Stimulated activated CD4-positive, alpha-beta T cell treated with anti-CD3 and anti-CD28 coated beads, Interleukin-12 subunit alpha, Interleukin-12 subunit beta, amount 100 ng/mL, for 24 hours (primary cell): ENCODE measurements at places on chromosomes 2 and 18.
A peak's percentile ranks its signal among the peaks of the same experiment; 100 is the strongest.

DNA sequence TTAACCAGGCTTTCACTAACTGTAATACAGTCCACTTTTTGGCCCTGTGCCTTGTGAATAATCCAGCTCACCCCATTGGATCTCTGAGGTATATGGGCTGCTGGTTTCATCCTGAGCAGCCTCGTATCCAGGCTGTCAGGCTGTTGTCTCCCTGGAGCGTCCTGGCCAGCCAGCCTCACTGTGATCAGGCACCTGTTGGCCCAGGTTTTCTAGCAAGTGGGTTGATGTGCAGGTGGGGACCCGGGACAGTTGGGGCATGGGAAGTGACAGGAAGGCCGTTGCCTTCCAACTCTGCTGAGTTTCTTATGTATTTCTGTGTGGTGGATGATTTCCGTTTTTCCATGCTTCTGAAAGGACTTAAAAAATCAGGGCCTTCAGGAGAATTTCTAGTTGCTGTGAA is 132.4 kb downstream of the ACOXL start:
- DNase-seq, result no peak

- DNase-seq, result no peak
Measured at GRCh38 chr2:133829450-133830020, 261.3 kb upstream of the NCKAP5 start.

- DNase-seq, result no peak
Measured at GRCh38 chr18:60556326-60556725, 183.8 kb upstream of the MC4R start.

DNA sequence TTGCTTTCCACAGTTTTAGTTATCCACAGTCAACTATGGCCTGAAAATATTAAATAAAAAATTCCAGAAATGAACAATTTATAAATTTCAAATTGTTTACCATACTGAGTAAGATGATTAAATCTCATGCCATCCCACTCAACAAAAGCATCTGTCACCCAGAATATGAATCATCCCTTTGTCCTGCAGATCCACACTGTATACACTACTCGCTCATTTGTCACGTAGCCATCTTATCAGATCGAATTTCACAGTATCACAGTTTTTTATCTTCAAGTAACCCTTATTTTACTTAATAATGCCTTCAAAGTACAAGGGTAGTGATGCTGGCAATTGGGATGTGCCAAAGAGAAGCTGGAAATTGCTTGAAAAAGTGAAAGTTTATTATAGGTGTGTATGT is 291.8 kb upstream of the LRATD1 start:
- no peak for DNase-seq

DNA sequence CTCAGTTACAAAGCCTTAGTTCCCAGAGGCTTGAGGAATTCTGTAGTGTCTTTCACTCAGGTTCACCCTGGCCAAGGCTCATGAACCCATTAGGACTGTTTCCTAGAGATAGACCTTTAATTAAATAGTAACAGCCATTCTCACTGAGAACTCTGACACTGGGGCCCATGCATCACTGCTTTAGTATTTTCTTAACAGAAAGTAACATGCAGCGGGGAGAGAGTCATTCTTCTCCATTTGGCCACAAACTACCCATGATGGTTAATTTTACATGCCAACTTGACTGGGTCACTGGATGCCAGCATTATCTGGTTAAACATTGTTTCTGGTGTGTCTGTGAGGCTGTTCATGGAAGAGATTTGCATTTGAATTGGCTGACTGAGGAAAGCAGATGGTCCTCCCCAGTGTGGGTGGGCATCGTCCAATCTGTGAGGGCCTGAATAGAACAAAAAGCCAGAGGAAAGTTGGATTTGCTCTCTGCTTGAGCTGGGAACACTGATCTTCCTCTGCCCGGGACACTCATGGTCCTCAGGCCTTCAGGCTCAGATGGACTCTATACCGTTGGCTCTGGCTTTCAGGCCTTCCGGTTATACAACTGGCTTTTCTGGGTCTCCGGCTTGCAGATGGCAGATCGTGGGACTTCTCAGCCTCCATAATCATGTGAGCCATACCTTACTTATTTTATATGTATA is 5.6 kb upstream of the CPLX4 start:
- no peak for DNase-seq

- DNase-seq, result no peak
Measured at GRCh38 chr2:68774569-68775271, 40.1 kb downstream of the ARHGAP25 start.

DNA sequence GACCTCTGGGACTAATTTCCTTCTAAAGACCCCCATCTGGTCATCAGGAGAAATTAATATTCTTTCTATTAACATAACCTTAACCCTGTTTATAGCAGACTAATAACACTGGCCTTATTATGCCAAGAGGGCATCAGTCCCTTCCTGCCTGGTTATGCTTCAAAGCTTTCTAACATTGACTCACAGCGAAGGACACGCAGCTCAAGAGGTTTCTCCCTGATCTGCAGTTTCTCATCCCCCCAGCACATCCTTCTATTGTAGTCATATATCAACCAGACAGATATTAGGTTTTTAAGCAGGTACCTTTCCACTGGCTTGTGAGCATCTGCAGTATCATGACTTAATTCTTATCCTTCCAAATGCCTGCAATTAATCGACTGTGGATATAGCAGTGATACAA is 100.0 kb upstream of the CXCR4 start:
- DNase-seq, result no peak

DNA sequence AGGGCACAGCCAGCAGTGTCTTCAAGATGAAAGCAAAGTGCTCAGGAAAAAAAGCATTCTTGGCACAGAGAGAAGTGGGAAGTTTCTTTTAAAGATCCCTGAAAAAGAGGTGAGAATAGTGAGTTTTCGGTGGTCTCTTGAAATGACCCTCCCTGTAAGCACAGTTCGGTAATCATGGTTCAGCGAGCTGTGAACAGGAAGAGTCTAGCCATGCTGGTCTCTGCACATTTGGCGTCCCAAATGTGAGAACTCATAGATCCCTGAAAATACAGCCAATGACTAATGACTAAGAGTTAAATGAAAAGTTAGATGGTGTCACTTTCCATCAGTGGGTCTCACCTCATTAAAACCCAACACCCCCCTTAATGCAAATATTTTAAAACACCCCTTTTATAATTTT is 3.4 kb downstream of the IL1R1 start:
- no peak for DNase-seq

- DNase-seq, result no peak
Measured at GRCh38 chr18:13290856-13291271, 72.3 kb downstream of the LDLRAD4 start.

DNA sequence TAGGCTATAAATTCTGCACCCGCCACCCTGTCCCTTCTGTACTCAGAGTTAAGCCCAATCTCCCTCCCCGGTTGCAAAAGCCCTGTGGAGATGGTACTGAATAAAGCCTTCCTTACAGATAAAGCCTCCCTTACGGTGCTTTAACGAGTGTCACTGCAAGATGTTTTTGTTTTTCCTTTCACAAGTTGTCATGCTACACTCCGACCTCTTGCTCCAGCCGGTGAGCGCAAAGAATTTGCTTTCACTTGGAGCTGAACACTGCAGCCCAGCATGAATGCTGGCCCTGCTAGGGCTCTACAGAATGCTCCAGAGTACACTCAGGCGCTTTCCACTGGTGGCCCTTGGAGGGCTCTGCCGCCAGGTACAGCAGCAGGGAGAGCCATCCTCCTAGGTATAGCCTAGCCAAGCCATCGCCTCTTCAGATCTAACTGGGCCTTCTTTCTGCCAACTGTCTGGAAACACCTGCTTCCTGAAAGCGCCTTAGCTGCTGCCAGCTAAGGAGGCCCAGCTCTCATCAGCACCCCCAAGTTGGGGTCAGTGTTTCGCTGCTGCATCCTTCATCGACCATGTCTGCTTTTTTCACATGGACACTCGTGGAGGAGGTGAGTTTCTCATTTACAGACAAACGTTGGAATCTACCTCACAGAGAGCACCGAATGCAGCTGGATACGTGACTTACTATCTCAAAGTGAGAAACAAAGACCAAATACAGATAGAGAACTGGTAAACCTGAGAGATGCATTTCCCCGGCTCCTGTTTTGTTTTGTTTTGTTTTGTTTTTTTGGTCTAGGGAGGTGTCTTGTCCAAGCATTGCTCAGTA is 13.4 kb upstream of the CREG2 start:
- DNase-seq, result no peak

- no peak for DNase-seq
Measured at GRCh38 chr2:156480376-156480775, 44.2 kb downstream of the GPD2 start.

- DNase-seq, result no peak
Measured at GRCh38 chr2:221103930-221104329, 468.2 kb downstream of the EPHA4 start.

GRCh38 chr2:40629768-40630434 is 178.0 kb upstream of the SLC8A1 start:
- no peak for DNase-seq

GRCh38 chr2:100721693-100722092 is 98.2 kb upstream of the NPAS2 start:
- no peak for DNase-seq

- DNase-seq, result no peak
Measured at GRCh38 chr2:168354499-168354898, 101.6 kb upstream of the CERS6 start.

GRCh38 chr2:97936199-97936598 is 59.5 kb downstream of the TMEM131 start:
- no peak for DNase-seq

- no peak for DNase-seq
Measured at GRCh38 chr2:145141981-145142380, 622.1 kb upstream of the ZEB2 start.

GRCh38 chr2:66693076-66693965 is 258.4 kb downstream of the MEIS1 start:
- DNase-seq, result no peak

- no peak for DNase-seq
Measured at GRCh38 chr2:197992482-197993133, 188.2 kb downstream of the PLCL1 start.

DNA sequence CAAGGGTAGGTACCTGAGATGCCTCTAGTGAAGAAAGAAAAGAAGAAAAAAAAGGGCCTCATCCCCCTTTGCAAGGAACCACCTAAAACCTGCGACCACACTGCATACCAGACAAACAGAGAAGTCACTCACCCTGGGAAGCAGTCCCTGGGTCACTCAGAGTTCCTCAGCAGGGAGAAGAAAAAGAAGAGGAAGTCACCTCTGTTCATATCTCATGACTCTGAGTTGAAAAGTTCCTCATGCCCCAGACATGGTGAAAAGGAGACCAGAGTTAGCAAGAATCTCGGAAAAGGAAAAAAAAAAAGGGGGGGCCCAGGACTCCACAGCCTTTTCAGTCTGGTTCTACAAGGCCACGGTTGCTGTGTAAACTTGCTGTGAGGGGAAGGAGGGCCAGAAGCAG is 478.4 kb upstream of the NRXN1 start:
- DNase-seq, result no peak

DNA sequence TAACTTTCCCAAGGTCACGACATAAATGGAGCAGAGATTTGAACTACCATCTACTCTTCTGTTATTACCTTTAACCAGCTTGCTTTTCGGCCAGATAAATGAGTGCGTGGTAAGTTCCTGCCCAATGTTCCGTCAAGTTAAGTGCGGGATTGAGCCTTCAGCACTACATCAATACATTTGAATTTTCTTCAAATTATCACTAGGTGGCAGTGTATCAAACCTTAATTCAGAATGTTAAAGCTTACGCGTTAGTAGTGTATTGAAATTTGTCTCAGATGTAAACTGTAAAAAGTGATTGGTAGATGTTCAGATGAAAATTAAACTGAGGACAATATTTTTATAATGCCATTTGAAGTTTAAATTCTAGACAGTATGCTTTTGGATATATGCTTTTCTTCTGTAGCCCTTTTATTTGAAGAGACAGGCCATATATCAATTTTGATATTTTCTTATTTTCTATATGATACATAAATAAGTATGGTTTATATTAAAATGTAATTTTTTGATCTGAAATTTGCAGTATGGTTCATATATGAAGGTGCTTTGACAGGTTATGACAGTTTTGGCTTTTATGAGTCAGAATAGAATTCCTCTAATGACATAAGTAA is 681.3 kb downstream of the ADCYAP1 start:
- no peak for DNase-seq

GRCh38 chr2:223941579-223942277 is 3.4 kb downstream of the WDFY1 start:
- peak; percentile 59 for DNase-seq

DNA sequence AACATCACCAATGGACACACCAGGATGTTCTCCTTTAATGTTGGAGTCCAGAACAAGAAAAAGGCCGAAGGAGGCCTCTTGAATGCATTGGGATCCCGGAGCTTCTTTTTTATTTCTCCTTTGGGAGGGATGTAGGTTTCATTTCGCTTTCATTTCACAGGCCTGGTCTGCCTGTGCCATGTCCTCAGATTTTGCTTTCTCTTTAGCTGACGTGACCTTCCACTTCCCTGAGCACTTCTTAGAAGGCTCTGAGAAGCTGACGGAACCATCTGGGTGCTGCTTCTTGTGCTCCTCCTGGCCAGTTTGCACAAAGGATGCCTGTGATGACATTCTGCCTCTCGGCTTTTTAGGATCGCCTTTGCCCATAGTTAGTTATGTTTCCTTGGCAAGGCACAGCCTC is 15.1 kb upstream of the MBOAT2 start:
- DNase-seq, result no peak

DNA sequence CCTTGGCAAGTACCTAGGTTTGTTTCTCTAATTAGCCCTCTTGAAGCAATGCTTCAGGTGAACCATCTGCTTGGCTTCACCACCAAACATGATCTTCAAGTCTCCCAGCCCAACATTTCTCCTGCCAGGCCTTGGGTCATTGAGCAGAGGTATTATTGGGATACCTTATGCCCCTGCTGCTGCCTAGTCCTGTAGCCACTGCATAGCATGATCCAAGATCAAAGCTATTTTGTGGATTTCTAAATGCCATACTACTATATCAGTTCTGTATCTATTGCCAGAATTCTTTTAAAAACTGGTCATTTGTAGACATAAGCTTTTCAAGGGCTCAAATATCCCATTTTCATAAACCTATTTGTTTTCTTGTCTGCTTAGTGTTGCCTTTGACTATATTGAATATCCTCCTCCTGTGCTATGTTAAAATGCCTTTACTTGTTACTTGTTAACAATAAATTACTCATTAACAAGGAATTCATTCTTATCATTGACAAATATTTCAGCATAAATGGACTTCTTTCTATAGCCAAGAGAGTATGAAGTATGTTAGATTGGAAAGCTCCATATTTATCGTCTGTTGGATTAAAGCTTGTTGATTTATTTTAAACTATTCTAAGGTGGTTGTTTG is 204.5 kb upstream of the RBBP8 start:
- no peak for DNase-seq

DNA sequence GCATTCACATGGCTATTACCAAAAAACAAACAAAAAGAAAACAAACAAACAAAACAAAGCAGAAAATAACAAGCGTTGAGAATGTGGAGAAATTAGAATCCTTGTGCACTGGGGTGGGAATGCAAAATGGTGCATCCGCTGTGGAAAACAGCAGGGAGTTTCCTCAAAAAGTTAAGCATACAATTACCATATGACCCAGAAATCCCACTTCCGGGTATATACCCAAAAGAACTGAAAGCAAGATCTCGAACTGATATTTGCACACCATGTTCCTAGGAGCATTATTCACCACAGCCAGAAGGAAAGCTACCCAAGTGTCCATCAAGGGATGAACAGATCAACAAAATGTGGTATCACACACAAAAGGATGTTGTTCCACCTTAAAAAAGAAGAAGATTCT is 17.9 kb upstream of the TEX51 start:
- no peak for DNase-seq
